ENCODE measurements at places on chromosomes 12 and 14.

DNA sequence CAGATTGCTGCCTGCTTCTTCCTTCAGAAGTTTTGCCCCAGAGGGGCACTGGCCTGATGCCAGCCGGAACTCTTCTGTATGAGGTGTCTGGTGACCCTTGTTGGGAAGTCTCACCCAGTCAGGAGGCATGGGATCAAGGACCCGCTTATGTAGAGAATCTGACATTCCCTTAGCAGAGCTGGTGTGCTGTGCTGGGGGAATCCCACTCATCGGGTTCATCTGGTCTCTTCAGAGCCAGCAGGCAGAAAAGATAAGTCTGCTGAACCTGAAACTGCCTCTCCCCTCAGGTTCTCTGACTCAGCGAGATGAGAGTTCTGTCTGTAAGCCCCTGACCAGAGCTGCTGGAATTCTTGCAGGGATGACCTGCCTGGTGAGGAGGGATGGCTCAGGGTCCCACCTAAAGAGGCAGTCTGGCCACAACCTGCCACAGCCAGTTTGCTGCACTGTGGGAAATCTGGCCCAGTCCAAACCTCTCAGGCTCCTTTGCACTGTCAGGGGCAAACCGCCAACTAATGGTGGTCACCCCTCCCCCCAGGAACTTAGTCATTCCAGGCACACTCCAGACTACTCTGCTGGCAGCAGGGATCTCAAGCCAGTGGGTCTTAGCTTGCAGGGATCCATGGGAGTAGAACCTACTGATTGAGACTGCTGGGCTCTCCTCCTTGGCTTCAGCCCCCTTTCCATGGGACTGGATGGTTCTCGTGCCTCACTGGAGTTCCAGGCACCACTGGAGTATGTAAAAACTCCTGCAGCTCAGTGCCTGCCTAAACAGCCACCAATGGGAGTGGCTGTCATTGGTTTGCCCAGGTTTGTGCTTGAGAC, 4.1 kb downstream of the CLEC2D start:
- peak; percentile 61 for DNase-seq

DNA sequence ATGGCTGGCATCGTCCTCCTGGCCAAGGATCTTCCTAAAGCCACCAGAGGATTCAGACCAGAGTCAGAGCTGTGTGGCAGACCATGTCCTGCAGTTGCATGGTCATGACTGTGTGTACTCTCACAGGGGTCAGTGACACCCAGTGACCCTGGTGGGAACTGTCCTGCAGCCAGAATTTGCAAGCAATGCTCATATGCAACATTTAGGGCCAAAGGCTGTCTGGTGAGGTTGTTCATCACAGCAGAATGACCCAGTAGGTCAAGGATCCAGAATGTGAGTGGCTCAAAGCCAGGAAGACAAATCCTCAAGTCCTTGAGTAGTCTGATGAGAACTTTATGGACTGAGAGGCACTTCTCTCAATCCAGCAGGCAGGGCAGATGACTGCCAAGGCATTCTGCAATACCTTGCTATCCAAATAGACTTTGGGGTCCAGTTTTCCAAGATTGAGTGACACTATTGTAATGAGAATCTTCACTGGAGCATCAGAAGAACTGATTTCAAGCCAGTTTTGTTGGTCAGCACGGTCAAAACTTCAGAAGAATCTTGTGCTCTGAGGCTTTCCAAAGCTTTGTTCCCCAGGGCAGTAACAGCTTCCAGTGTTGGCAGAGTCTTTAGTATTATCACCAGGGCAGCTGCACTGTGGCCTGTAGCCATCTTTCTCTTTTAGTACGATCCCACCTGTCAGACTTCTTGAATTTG, 122.0 kb downstream of the PTCSC3 start:
- no peak for DNase-seq

DNA sequence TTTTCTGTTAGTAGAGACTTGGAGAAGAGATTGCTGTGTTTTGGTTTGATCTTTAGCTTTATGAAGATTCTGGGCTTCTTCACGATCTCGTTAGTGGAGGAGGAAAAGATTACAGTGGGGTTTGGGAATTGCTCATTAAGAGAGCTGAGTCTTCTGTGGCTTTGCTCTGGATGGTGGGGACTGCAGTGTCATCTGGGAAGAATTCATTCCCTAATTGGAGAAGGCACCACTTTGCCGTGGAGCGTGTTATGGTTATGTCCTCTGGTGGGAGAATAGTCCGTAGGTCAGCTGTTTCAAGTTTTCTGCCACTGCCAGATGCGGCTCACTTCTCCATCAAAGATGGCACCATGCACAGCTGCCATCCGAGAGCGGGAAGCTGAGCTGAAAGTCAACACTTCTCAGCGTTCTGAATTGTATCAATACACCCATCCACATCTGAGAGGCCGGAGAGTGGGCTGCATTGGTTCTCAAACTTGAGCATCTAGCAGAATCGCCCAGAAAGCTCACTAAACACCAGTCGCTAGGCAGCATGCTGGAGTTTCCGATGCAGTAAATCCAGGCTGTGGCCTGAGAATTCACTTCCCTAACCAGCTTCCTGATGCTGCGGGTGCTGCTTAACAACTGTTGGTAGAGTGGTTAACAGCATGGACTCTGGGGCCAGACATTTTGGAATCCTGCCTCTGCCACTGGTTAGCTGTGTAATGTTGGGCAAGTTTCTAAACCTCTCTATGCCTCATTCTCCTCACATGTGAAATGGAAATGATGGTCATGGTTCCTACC, 117.8 kb downstream of the PLXNC1 start:
- DNase-seq, result no peak

DNA sequence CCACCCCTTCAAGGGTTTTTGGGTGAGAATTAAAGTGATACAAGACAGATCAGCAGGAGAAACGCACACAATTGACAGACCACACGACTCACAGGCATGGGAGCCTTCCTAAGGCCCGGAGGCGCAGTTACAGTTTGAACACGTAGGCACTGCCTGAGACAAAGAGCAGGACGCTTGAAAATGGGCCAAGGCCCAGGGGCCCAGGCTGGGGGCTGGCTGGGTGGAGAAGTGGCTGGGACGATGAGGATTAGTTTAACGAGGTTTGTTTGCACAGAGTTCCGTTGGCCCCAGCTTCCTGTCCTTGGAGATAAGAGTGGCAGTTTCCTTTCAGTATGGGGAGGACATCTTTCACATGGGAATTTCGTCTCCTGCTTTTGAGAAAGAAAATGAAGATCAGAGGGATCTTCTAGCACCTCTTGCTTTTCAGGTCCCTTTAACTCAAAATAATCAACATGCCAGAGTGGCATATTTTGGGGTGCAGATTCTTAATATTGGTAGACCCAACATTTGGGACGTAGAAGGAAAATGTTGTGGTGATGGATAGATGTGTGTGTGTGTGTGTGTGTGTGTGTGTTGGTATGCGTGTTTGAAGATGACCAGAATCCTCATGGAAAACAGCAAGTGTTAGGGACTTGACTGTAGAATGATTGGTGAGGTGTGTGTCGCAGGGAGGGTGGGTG, 44.6 kb downstream of the DLK1 start:
- no peak for DNase-seq

- no peak for DNase-seq
Measured at GRCh38 chr12:53200458-53201176, 6.4 kb downstream of the ITGB7 start.

DNA sequence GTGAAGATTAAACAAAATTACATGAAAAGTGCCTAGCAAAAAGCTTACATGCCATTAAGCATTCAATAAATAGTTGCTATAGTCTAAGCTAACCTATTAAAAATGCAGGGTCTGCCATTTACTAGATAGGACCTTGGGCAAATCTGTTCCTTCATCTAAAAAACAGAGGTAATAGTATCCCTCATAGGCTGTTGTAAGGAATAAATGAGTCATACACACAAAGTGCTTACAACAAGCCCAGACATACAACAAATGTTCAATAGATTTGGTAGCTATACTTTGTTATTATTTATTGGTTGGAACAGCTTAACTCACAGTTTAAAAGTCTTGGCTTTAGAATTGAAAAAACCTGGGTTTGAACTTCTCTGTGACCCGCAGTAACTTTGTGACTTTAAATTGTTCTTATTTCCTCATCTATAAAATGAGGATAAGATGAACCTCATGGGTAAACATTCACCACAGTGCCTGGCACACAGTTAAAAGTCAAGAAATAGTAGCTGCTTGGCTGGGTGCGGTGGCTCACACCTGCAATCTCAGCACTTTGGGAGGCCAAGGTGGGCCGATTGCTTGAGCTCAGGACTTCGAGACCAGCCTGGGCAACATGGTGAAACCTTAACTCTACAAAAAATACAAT, 24.7 kb downstream of the HEATR5A start:
- no peak for DNase-seq

DNA sequence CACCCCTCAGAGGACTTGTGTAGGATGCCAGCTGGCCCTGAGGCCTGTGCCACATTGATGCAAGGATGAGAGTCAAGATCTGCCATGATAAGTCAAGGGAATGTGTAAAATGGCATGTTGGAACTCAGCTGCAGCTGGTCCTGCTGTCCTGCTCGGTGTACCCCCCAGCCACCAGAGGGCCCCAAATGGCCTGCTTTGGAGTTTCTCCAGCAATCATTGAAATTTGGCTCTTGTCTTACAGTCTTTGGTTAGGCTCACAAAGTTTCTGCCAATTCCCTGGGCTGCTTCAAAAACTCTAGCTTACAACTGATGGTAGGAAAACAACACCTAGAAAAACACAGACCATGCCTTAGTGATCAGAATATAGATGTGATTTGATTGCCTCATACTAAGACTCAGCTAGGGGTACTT, 76.8 kb downstream of the HSD17B6 start:
- DNase-seq, result peak; percentile 20

- peak; percentile 49 for DNase-seq
Measured at GRCh38 chr12:47867495-47867941, 37.3 kb downstream of the VDR start.

Data from stimulated activated CD4-positive, alpha-beta T cell treated with anti-CD3 and anti-CD28 coated beads, Interleukin-4, amount 100 ng/mL, for 48 hours (primary cell).